NCI-H460 (cell line): ENCODE measurements at places on chromosomes 1 and 21.

DNA sequence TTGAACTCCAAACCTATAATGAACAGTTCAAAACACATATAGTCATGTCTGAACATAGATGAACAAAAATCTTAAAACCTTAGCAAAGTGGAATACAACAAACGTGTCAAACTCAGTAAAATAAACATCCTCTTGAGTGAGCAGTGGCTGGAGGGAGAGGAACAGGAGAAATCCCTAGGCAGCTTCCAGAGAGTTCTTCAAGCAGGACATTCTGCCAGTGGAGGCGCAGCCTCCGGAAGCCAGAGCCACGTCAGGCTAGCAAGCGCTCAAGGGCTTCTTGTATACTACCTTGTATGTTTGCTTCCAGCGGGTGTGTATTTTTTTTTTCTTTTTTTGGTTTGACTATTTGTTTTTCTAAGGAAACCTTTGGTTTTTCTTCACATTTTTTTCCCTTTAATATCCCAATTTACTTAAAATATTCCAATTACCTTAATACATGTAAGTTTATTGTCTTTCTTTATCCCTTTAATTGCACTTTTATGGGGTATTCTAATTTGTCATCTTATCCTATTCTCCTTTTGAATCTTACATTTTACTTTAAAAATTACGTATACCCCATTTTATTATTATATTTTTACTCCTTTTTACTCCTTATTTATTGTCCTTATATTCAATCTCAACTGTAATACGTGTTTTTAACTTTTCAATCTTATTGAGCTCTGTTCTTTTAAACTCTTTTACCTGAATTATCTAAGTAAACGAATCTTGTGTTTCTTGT is 42.0 kb downstream of the COLGALT2 start:
- no peak for DNase-seq

DNA sequence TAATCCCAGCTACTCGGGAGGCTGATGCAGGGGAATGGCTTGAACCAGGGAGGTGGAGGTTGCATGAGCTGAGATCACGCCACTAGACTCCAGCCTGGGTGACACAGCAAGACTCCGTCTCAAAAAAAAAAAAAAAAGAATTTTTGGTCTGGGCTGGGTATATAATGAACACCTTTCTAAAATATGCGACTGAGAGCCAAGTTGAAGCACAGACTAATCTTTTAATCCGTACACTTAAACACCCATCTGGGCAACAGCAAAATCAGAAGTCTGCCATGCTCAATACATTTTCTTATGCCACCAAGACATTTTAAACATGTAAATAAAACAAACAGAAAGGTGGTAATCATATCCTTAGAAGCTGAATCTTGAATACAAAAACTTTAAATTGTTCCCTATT is 31.6 kb upstream of the ABCB10 start:
- no peak for DNase-seq

DNA sequence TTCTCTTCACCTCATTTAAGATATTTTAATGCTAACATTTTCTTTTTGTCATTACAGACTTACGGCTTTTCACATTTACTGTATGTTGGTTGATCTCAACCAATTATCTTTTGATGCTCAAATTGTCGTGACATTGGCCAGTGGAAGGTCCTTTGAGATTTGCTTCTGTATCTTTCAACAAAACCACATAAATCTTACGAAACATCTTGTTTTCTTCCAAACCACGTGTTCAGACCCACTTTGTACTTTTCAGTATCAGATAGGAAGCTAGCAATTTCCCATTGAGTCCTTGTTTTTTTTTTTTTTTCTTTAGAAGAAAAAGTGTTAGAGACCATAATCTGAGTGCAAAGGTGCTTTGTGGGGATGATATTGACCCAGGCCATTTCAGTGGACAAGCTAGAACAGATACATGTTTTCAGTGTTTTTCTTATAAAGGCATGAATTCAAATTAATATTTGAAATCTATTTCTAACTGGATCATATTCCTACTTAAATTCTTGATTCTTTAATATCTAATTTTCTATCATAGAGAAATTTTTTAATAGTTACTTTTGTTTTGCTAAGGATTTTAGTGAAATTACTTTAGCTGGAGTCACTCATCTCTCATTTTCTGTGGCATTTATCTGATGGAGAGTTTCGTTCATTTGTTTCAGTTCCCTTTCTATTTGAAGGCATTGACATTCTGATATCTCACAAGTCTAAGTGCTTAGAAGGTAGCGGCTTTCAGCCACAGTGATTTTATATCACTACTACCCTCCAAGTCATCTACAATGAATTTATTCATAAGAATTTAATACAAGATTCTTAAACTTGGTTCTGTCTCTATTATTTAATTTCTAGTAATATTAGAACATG is 26.7 kb downstream of the ATG4C start:
- DNase-seq, result no peak

- DNase-seq, result no peak
Observed at GRCh38 chr1:83796409-83796808, 202.5 kb downstream of the TTLL7 start.

- no peak for DNase-seq
Observed at GRCh38 chr1:39898191-39898590, 3.5 kb downstream of the MYCL start.

- DNase-seq, result no peak
Observed at GRCh38 chr1:157252473-157252872, 114.3 kb upstream of the ETV3 start.
